ENCODE measurements at places on chromosomes 7 and 10.

DNA sequence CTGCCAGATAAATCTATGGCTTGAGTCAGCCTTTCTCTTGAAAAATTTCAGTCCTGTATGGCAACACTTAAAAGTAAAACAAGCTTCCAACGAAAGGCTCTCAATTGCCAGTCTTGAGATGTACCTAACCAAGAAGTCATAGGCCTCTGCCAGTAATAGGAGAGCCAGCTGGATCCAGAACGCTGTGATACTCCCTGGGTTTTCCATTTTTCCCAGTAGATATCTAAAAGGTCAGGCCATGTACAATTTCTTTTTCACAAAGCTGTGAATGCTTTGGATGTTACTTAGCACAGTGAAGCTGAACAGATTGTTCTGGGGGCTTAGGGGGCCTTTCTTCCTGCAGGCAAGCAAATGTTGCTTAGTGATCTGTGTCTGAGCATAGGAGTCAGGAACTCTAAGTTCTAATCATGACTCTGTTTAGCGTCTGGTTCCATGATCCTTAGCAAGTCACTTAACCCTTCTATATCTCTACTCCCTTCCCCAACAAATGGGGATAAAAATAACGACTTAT is 86.5 kb downstream of the ARMH3 start:
- DNase-seq = no peak

DNA sequence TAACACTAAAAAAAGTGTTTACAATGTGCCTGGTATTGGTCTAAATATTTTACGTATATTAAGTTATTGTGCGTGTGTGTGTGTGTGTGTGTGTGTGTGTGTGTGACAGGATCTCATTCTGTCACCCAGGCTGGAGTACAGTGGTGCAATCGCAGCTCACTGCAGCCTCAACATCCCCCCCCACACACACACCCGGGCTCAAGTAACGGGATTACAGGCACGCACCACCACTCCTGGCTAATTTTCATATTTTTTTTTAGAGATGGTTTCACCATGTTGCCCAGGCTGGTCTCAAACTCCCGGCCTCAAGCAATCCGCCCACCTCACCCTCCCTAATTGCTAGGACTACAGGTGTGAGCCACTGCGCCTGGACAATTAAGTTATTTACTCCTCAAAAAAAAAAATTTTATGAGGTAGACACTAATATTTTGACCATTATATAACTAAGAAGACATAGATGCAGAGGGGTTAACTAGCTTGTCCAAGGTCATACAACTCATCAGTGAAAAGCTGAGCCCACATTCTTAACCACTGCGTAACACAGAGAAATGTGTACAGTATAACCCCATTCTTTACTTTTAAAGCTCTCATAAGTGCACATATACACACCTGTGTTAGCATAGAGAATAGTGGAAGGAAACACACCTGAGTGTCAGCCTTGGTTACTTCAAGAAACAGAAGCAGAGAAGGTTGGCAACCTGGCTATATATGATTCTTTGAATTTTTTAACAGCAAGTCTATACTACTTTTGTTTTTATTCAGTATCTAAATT is 35.0 kb downstream of the DNAJC12 start:
- DNase-seq = no peak

- DNase-seq = no peak
Measured at GRCh38 chr10:112774798-112775197, 175.2 kb upstream of the TCF7L2 start.

DNA sequence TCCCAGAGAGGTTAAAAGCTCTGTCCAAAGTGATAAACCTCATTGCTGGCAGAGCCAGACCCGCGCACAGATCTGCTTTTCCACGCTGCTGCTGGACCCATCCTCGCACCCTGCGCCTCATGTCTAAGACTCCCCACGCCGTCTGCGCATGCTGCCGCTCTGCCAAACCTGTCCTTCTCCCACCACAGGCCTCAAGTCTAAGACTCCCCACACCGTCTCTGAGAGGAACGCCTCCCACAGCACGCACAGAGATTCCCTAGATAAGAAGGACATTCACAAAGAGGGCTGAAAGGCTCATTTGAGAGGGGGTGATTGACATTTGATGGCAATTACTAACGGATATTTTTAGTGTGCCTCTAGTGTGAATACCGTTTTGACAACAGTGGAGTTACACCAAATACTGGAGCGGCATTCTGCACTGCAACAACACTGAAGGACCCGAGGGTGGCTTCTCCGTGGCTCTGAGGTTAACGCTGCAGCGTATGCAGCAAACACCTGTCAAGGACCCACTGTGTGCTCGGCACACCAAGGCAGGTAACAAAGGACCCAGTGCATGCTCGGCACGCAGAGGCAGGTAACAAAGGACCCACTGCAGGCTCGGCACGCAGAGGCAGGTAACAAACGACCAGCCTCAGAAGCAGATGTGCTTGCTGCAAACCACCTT is 231.4 kb downstream of the DNAJB6 start:
- DNase-seq = no peak

DNA sequence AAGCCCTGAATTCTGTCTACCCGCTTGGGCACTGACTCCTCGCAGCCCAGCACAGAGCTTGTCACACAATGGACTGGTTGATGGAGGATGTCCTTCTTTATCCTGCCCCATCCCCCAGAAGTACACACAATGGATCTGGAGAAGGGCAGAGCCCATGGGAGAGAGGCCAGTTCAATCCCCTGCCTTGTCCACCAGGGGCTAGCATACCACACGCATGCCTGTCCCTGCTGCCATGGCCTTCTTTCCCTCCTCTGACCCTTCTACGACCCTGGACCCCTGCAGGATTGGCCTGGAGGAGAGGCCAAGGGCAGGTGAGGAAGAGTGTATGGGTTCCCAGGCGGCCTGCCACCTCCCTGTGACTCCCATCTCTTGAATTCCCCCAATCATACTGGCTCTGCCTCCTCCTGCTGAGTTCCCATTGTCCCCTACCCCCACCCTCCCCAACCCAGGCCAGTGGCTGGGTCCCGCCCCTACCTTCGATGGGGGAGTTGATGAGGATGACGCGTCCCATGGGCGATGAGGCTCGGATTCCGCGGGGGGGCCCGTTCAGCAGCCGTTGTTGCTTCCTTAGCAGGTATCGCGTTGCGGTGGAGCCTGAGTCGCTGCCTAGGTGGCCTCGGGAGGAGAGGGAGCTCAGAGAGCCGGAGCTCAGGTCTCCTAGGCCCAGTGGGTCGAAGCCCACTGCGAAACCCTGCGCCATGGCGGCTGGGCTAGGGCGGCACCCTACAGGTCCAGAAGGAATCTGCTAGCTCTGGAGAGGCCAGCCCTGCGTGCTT is 1.2 kb downstream of the PDZD7 start:
- DNase-seq = no peak

GRCh38 chr7:108136191-108136688 is 6.1 kb upstream of the LAMB4 start:
- DNase-seq = no peak

DNA sequence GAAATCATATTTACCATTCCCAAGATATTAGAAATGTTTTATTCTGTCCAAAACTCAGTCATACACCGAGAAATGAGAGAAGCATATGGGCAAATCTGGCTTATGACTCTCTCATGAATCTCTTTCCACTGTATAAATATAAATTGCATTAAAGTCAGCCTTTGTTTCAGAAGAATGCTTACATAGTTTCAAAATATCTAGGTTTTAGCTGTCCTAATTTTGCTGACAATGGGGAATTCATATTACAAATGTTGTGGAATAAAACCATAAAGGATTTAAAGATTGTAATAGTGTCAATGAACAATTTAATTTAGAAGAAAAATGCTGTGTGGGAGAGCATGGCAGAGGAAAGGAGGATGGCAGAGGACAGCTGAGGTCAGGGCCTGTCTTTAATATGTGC is 185.0 kb upstream of the THSD7A start:
- DNase-seq = no peak

DNA sequence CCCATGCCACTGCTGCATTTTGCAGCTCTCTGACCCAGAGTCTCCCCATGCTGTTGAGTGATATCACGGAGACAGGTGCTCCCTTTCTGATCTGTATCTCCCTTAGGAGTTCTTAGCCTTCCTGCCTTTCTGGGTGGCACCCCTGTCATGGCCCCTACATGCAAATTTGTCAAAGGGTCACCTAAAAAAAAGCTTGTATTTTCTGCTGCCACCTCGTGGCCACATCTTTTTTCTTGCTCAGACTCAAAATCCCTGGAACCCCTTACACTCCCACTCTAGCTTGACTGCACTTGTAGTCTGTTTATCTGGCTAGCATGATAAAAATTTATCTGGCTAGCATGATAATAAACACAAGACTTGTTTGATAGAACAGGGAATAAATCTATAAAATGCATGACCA is 809.1 kb downstream of the SORCS1 start:
- no peak for DNase-seq

- no peak for DNase-seq
Measured at GRCh38 chr7:96266580-96266979, 55.3 kb downstream of the SLC25A13 start.
